Glutamatergic neuron (in vitro differentiated cells): ENCODE measurements at places on chromosomes 3 and 15. TPM values are rescaled to one million over a fixed set of nuclear protein-coding genes. Genes with fewer than 3 reads are reported as not detected.

TKT gene
- 265 TPM for total RNA-seq

GRK7 gene
- not detected for total RNA-seq

CCDC54 gene
- not detected for total RNA-seq

UNC13C gene
- total RNA-seq, result 0.49 TPM

CAMP gene
- total RNA-seq, result not detected

DNA sequence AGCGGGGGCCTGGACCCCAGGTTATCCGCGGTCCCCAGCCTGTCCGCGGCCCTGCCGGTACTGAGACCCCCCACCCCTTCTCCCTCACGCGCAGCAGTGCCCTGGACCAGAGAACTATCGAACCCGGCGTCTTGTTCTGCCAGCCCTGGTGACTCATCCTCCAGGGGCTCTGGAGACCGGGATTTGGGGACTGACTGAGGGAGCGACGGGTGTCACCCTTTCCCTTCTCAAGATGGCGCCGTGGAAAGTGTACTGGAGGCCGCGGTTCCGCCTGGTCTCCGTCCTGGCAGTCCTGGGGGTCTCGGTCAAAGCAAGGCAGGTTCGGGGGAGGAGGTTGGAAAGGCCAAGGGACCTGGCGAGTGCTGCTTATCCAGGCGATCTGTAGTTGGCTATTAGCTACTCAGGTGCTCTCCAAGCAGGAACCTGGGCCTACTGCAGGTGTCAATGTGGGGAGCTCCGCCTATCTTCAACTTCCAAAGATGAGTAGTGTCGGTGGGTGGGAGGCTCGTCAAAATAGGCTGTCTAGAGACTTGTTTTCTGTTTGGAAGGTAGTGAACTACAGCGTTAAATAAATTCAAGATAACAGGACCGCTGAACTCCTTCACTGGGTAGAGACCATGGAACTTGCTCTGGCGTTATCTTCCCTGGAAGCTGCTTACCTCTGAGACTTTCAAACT lies 790 bp downstream of the RAB5A start:
- peak; percentile 43 for DNase-seq

DNA sequence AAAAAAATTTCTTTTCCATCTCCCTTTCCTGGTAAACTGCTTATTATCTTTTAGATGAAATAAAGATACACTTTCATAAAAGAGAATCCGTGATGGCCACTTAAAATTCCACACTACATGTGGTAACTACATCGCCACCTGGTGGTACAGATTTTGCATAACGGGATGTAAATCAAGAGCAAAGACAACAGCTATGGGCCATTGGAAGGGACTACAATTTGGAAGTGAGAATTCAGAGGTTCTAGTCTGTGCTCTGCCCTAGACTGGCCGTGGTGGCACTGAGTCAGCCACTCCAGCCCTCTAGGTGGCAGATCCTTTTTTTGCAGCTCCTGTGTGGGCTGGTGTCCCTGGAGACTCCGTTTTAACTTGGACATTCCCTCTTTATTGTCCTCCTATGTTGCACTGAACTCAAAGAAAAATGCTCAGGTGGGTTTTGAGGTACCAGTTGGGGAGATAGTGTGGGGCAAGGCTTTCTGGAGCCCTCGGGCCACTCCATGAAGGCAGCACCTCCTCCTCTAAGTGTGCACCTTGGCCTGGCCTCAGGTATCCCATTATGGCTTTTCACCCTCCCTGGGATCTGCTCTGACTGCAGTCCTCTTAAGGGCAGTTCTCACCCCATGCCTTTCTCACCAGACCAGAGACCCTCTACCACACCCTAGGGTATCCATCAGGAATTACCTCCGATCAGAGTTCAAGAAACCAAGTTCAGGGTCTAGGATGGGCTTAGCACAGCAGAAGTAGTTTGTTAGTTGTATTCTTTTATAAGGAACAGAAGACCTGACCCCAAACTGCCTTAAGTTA lies 54.9 kb downstream of the SPSB4 start:
- DNase-seq, result peak; percentile 65

DNA sequence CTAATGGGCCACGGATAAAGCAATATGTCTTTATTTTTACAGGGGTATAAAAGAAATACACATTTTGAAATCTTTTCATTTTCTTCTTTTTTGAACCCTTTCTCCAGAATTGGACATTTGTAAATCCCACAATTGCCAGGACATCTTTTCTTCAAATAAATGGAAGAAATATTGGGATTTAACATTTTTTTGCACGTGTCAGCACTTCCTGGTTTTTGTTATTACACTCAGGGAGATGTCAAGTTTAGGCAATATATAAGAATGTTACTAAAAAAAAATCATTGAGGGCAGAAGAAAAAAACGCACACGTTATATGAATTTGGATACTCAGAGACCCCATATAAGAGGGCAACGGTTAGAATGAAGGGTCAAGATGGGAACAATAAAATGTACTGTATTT lies 78.3 kb upstream of the TMCO5A start:
- DNase-seq, result no peak

GRCh38 chr3:187978433-187979011 lies 175.4 kb upstream of the LPP start:
- DNase-seq, result no peak

GRCh38 chr3:188331166-188331565 lies 177.2 kb downstream of the LPP start:
- DNase-seq, result no peak

DNA sequence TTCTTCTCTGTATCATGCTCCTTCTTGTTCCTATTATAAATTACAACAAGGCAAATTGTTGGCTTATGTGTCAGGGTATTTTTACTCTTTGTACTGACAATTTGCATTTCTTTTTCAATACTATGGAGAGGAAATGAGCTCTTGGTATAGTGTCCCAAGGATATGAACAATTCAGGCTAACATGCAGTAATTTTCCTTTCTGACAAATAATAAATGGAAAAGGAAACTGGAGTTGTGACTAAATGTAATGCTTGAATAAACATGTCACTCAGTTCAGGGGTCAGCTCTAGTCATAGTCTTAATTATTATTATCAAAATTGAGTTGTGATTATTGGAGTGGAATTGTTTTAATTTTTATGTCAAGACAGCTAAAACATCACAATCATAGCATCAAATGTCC lies 256.0 kb upstream of the ZPLD1 start:
- DNase-seq, result no peak

DNA sequence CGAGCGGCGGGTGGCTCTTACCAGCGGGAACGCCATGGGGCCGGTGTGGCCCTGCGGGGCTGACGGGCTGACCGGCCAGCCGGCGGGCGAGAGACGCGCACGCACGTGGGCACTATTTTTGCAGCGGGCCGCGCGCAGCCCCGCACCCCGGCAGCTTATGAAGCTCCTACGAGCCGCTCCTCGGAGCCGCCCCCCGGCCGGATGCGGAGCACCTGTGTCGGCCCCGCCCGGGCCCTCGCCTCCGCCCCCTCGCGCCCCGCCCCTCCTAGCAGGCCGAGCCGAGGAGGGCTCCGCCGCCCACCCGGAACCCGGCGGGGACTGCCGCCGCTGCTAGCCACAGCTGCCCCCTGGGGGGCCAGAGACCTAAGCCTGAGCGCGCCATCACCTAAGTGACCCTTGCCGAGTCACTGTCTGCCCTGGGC lies 683 bp upstream of the CPEB1 start:
- DNase-seq, result peak; percentile 57

DNA sequence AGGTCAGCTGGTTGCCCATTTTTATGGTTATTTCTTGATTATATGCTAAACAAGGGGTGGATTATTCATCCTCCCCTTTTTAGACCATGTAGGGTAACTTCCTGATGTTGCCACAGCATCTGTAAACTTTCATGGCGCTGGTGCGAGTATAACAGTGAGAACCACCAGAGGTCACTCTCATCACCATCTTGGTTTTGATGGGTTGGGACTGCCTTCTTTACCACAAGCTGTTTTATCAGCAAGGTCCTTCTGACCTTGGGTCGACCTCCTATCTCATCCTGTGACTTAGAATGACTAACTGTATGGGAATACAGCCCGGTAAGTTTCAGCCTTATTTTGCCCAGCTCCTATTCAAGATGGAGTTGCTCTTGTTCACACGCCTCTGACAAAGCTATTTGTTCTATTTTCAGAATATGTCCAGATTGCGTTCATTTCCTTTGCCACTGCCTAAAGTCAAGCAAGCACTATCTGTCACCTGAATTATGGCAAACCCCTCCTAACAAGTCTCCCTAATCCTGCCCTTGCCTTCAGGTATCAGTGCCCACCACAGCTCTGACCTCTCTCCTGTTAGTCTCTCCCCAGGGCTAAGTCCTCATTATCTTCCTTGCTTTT lies 308.5 kb downstream of the ROBO2 start:
- DNase-seq, result peak; percentile 16

GRCh38 chr3:31621314-31621713 lies 88.6 kb downstream of the STT3B start:
- no peak for DNase-seq

DNA sequence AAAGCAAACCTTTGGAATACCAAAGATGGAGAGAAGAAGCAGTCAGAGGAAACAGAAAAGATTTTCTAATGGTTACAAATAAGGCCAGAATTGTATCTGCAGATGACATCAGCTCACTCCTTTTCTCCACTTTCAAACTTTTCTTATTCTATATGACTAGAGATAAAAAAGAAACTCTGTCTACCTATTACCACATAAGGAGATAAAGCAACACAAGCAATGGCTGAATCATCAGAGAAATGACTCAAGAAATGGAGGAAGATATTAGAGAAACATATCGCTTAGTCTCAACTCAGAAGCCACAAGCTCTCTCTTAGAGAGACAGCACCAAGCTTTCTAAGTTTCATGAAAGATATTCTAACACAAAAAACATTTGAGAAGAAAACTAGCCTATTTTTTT lies 784.0 kb downstream of the ZPLD1 start:
- no peak for DNase-seq

DNA sequence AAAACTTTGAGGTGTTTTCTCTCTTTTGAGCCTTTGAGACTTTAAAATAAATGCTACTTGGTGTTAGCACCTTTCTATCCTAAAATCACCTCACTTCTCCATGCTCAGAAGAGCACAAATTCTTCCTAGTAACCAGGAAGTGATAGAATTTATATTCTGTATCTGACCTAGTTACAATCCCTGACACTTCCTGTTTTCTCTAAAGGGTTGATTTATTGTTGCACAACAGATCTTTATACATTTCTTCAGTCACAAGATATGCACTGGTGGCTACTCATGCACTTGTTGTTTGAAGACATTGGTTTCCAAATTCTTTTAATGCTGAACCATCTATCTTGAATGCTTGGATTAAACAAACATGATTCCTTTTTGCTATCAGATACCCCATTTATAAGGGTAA lies 47.2 kb upstream of the CNTN3 start:
- no peak for DNase-seq

DNA sequence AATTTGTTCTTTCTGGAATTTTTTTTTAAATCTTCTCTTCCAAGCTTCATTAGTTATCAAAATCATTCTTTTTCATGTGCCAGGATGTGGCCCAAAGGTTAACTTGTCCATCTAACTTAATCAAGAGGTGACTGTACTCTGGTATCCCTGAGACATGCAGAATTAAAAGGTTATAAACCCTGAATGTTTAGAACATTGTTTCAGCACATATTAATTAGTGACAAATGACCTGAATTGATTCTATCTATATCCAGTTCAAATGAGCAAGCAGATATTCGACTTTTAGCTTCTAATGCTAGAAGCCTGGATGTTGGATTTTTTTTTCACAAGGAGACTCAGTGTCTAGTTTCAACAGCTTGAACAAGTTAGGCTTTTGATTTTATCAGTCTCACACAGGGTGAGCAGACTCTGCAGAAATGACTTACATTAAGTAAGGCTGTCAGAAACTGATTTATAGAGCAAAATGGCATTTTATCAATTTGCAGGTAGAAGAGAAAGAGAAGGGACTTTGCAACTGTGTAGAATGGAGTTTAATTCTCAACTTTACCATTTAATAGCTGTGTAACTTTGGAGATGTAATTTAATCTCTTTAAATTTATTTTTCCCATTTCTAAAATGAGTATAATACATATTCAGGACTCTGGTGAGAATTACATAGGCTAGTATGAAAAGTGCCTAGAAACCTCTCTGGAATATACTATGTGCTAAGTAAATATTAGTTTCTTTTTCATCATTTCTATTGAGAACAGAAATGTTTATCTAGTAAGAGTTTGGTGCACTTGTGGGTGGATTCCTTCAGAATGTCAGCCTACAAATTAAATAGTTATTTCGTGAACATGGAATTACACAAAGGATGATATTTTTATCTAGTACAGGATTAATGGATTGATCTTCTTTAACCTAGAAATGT lies 100.0 kb downstream of the ALCAM start:
- DNase-seq, result no peak

DNA sequence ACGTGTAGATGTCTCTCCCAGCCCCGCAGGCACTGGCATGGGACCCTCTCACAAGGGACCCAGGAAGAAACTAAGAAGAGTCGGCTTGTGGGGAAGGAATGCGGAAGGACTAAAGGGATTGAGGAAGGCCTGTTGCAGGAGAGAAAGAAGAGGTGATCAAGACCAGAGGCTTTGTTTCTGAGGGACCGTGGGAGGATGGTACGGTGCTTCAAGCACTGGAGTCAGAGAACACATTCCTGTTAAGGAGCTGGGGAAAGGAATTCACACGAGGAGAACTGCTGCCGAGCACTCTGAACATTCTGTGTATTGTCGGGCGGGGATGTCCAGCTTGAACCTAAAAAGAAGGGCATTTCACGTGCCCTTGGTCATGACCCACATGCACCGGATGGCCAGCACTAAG lies 91.4 kb downstream of the TAMM41 start:
- DNase-seq, result no peak

DNA sequence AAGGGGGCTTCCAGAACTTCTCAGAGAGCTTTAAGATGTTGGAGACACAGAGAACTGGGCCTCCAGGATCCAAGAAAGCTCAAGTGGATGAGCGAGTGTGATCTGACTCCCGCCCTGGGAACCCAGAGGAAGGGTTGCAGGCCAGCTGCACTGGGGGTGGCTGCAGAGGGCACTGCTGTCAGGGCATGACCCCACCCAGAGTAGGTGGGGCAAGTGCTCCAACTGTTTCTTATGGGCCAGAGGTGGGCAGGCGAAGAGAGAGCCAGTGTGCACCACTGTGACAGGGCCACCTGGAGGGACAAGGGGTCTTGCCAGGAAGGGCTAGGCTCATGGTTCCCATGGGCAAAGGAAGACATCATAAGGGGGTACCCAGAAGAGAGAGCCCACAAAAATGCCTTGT lies 48.8 kb downstream of the EXOG start:
- no peak for DNase-seq

DNA sequence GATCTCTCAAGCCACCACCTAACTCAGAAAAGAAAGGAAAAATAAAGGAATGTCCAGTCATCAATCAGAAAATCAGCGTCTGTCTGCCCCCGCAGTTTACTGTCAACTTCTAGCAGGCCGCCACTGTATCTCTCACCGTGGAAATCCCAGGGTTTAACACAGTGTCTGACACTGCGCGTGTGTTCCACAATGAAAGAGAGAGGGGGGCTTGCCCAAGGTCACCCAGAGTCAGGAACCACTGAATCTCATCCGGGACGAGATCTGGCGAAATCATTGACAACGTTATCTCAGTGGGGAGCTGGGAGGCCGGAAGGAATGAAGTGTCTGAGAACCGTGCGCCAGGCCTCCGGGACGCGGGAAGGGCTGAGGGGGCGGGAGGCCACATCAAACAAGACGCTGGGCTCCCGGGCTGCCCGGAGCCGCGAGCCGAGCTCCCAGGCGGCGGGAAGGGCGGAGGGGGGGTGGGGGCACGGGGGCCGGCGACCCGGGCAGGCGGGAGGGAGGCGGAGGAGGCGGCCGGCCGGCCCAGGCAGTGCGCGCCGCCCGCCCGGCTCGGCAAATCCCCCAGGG lies 2.2 kb upstream of the HES1 start:
- no peak for DNase-seq
